Activated CD8-positive, alpha-beta T cell treated with anti-CD3 and anti-CD28 coated beads, Interleukin-2, amount 10 ng/mL, durations not matched to agents 7 days and 5 days (primary cell): ENCODE measurements at places on chromosomes 6 and 20. TPM values are rescaled to one million over a fixed set of nuclear protein-coding genes. Genes with fewer than 3 reads are reported as not detected.

The C6orf15 gene
- not detected for total RNA-seq

- no peak for DNase-seq
- no peaks in the 10 kb centered on the region for H3K36me3 ChIP-seq
- no peaks in the 10 kb centered on the region for H3K27me3 ChIP-seq
- no peaks in the 10 kb centered on the region for H3K4me1 ChIP-seq
These were observed 91.0 kb upstream of the SSTR4 start for GRCh38 chr20:22944062-22944461.

- no peaks in the 10 kb centered on the region for H3K36me3 ChIP-seq
- DNase-seq, result peak; percentile 28
- no peak overlapping the region for H3K27ac ChIP-seq
- H3K27me3 ChIP-seq, result no peaks in the 10 kb centered on the region
These were observed 37.7 kb upstream of the SLC4A11 start for GRCh38 chr20:3276680-3277015.

DNA sequence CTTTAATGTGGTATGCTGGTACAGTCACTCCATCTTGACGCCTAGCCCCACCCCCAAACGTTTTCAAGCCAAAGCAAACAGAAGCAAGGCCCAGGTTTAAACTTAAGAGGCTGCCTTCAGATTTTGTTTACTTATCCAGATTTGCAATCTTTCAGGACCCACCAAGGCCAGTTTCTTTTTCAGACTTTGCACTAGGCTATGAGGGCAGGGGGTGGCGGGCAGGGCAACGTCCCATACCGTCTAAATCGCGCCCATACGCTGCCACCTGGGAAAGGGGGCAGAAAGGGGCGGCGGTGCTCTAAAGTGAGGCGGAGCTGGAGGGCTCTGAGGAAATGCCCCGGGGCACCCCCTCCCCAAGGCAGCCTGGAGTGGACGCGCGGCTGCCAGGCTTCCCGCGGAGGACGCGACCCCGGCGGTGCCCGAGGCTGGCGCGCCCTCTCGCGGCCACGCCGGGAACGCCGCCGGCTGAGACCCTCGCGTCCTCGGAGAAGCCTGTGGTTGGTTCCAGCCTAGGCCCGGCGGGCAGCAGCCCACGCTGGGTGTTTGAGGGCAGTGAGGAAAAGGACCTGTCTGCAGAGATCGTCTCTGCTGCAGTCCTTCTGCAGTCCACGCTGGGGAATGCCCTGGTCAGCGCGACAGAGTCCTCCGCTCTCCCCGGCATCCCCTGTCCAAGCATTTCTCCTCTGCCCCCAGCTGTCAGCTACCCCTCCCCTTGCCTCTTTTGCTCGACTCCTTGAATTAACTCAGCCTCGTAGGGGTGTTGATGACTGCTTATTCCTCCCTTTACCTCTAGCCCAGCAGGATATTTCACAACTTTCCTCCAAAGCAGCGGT, 129.2 kb upstream of the PRND start:
- H3K4me3 ChIP-seq, result peak overlapping the region; percentile 66
- peaks cover 13% of the 10 kb centered on the region for H3K4me1 ChIP-seq
- H3K27ac ChIP-seq, result no peak overlapping the region
- H3K36me3 ChIP-seq, result no peaks in the 10 kb centered on the region
- peak; percentile 57 for DNase-seq

- no peak overlapping the region for H3K4me3 ChIP-seq
- H3K27me3 ChIP-seq, result no peaks in the 10 kb centered on the region
- DNase-seq, result no peak
- H3K4me1 ChIP-seq, result peaks cover 30% of the 10 kb centered on the region
- H3K36me3 ChIP-seq, result peaks cover 8% of the 10 kb centered on the region
These were observed 25.3 kb downstream of the DUSP22 start for GRCh38 chr6:317448-318144.
